Peyer's patch (tissue), 4 donors: ENCODE measurements at places on chromosomes 6 and 20. TPM values are rescaled to one million over a fixed set of nuclear protein-coding genes. Genes with fewer than 3 reads are reported as not detected.
A peak's percentile ranks its signal among the peaks of the same experiment; 100 is the strongest.

DNA sequence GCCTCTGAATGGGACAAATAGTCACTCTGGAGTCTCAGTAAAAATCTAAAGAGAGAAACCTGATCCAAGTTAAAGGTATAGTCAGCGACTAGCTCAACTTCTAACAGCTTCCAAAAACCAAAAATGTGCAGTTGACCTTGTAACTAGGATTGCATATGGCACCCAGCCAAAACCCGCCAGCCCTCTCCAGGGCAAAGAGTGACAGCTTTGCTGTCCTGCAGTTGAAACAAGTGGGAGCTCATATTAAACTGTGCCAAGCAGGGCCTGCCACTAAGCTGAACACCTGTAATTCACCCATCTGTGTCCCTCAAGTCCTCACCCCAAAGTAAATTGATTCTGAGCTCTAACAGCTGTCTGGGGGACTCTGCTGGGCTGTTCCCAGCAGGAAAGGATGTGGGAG lies 695.3 kb downstream of the MAFB start:
- DNase-seq = no peak

MAN1A1 gene
- 43.7 TPM for total RNA-seq

OXT gene
- total RNA-seq = not detected

- DNase-seq = no peak
These were observed 606 bp downstream of the ID4 start for GRCh38 chr6:19837511-19838441.

DNA sequence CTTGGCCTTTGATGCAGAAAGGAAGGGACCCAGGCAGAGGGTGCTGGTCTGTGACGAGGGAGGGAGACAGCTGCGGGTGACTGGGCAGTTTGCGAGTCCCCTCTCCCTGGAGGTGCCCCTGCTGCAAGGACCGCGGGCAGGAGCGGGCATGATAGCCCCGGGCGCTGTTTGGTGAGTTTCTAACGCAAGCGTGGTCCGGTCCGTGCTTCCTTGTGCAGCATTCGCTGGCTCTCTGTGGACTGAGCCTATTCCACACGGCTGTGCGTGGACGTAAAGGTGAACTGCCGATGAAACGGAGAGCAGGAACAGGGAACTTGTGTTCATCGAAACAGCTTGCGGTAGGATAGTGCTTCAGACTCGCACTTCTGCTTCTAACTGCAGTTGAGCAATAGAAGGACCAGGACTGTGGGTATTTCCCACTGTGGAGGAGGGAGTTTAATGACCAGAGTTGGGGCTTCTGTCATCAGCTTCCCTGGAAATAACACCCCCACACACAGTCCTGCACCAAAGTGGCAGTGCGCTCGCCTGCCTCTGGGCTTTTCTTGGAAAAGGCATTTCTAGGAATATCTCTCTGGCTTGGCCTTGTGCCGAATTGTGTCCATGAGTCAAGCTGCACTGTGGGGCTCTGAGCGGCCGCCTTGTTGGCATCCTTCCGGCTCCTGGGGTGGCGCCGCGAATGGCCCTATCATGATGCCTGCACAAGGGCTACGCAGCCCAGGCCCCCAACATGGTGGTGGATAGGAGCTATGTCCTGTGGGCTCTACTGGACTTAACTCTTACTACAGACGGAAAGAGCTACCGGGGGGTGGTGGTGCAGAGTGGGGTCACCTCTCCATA lies 48.9 kb downstream of the DUSP22 start:
- DNase-seq = peak; percentile 52

GRCh38 chr20:43667341-43668132 lies 623 bp downstream of the MYBL2 start:
- DNase-seq = no peak

GRCh38 chr6:5553767-5554166 lies 292.5 kb downstream of the FARS2 start:
- no peak for DNase-seq

DNA sequence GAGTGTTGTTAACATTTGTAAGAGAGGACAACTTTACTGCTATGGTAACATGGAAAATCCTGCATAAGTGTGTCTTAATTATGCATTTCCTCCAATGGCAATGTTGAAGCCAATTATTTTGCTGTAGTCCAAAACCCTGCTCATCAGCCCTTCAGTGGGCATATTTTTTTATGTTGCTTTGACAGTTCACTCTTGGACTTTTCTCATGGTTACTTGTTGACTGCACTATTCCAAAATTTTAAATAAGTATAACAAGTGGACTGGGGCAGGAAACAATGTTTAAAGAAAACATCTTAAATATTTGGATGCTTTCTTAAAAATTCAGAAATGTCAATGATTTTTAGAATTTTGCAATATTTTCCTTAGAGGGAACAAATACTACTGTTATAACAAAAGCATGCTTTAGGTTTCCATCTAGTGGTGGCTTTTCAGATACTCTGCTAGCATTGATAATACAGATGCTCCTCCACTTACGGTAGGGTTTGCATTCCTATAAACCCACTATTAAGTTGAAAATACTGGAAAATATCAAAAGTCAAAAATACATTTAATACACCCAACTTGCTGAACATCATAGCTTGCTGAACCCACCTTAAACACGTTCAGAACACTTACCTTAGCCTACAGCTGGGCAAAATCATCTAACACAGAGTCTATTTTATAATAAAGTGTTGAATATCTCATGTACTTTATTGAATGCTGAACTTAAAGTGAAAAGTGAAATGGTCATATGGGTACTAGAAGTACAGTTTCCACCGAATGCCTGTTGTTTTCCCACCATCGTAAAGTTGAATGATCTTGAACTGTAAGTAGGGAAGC lies 86.4 kb downstream of the ADGRG6 start:
- no peak for DNase-seq

SLC4A11 gene
- not detected for total RNA-seq

DNA sequence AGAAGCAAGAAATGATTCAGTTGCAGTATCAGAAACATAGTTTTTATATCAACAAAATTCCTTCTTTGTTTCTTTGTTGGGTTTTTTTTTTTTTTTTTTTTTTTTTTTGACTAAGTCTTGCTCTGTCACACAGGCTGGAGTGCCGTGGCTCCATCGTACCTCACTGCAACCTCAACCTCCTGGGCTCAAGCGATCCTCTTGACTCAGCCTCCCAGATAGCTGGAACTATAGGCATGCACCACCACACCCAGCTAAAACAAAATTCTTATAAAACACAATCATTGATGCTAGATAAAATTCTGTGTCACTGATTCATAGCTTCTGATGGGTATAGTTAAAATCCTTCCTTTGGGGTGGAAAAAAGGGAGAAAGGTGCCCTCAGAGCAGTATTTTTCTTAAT lies 110.3 kb upstream of the TNFAIP3 start:
- no peak for DNase-seq

DNA sequence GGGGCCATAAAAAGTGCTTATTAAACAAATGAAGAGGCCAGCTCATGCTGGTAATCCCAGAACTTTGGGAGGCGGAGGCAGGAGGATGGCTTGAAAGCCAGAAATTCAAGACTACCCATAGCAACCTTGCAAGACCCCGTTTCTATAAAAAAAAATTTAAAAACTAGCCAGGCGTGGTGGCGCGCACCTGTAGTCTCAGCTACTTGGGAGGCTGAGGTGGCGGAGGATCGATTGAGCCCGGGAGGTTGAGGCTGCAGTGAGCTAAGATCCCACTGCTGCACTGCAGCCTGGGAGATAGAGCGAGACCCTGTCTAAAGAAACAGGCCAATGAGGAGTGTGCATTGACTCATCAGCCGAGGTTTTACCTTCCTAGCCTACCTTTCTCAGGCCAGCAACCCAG lies 15.2 kb downstream of the NPEPL1 start:
- DNase-seq = no peak

SLC22A7 gene
- total RNA-seq = not detected
